ENCODE measurements at places on chromosomes 7 and 10. TPM values are rescaled to one million over a fixed set of nuclear protein-coding genes. Genes with fewer than 3 reads are reported as not detected.

Gene SFMBT2
- total RNA-seq, result 17.8 TPM

Gene IDI2
- not detected for total RNA-seq

Gene COL13A1
- 1.7 TPM for total RNA-seq

Gene TDRD1
- under 0.01 TPM for total RNA-seq

Gene ACTA2
- total RNA-seq, result 14.3 TPM

Gene TUBAL3
- not detected for total RNA-seq

Gene GRID2IP
- 1.2 TPM for total RNA-seq

Gene ADRA2A
- 15.9 TPM for total RNA-seq

Gene TRPV6
- under 0.01 TPM for total RNA-seq

Gene FAM25A
- not detected for total RNA-seq
